ENCODE measurements at places on chromosomes 4 and X. TPM values are rescaled to one million over a fixed set of nuclear protein-coding genes. Genes with fewer than 3 reads are reported as not detected.

GRCh38 chrX:68511255-68511654 lies 12.4 kb downstream of the YIPF6 start:
- peak; percentile 59 for DNase-seq

- DNase-seq = no peak
These were observed 39.4 kb downstream of the WFS1 start for GRCh38 chr4:6308899-6309643.

DNA sequence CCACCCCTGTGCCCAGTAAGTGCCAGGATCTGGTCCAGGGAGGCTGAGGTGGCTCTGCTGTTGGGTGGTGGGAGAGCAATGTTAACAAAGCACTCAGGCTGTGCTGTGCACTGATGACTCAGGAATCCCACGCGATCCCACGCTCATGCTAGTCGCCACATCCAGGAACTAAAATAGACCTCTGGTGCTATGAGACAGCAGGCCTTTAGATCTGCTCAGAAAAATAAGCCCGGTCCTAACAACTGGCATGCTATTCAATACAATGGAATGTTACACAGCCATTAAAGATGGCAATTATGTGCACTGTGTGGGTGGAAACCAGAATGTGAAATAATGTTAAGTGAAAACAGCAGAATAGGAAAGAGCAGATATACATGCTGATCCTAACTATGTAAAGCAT lies 26.0 kb downstream of the ARL13A start:
- DNase-seq = peak; percentile 74

- no peak for DNase-seq
These were observed 503 bp upstream of the PDE5A start for GRCh38 chr4:119629142-119629471.

GRCh38 chr4:40055863-40056715 lies 561 bp upstream of the N4BP2 start:
- peak; percentile 84 for DNase-seq

GRCh38 chr4:144894573-144894972 lies 203.4 kb downstream of the ANAPC10 start:
- DNase-seq = peak; percentile 79

CT45A1 gene
- total RNA-seq = not detected

- no peak for DNase-seq
These were observed 31.7 kb downstream of the RXFP1 start for GRCh38 chr4:158553364-158553763.

CCDC120 gene
- 1.2 TPM for total RNA-seq

DNA sequence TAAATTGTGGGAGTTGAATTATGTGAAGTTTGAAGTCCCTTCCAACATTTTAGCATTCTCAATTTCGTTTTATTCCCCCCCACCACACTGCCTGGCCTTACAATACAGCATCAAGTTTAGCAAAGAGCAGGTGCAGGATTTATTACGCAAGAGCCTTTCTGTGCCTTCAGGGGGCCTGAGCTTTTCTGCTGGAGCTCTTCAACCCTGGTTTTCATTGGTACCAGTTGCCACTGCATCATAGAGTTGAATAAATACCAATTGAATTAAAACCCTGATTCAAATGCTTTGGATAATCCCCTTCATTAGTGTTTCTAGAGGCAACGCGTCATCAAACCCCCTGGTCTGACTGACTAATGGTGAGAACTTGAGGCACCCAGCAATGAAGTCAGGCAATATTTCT lies 43.6 kb upstream of the KIT start:
- DNase-seq = no peak

- peak; percentile 90 for DNase-seq
These were observed 24.8 kb downstream of the RTL9 start for GRCh38 chrX:110383414-110383813.

DNA sequence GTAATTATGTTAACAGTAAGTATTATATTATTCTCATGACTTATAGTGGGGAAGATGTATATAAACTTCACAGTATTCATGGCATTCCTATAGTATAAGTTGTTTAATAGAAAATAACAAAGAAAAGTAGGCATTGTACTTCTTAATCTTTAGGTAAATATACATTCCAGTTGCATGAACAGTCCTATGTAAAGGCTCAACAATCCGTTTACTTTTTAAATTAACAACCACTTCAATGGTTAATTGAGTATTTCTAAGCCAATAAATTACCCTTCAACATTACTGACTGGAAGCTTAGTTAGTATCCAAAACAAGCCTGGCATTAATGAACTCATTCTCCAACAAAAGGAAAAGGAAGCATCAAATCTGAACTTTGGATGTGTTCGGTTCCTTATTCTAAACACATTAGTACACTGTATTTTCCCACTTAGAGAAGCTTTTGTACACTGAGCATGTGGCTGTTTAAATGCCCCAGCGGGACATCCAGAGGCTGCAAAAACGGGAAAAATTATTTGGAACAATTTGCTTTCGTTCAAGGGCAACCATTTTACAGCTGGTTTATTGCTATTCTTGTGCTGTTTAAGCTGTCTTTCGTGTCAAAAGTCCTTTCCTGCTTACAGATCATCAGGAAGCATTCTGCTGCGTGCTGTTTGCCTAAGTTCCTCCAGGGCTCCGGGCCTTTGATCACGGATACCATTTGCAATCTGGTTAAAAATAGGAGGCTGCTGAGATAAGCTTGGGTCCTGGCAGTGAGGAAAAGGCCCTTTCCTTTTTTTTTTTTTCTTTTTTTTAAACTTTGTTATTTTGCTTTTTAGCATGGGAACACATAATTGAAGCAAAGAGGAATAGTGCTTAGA lies 460.3 kb downstream of the SPRY1 start:
- peak; percentile 61 for DNase-seq
